ENCODE measurements at places on chromosomes 12 and 14.

DNA sequence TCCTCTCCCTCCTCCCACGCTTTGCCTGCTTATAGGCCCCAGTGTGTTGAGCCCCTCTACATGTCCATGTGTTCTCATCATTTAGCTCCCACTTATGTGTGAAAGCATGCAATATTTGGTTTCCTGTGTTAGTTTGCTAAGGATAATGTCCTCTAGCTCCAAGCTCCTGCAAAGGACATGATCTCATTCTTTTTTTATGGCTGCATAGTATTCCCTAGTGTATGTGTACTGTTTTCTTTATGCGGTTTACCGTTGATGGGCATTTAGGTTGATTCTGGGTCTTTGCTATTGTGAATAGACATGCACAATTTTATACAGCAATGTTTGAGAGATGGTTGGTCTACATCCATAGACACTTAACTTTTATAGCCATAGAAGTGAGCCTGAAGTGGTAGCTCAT is 5.1 kb downstream of the RESF1 start:
- no peak for DNase-seq

DNA sequence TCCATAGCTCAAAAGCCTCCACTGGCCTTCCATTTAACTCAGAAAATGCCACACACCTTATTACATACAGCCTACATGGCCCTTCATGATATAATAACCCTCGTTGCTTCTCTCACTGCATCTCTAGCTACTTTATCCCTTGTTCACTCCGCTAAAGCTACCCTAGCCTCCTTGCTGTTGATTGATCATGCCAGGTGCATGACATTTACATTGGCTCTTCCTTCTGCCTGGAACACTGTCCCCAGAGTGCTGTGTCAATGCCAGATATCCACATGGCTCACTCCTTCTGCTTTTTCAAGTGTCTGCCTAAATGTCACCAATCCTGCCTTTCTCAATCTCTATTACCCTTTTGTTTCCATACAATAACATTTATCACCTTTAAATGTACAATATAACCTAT is 58.3 kb downstream of the CAND1 start:
- DNase-seq, result no peak

GRCh38 chr12:75779891-75780496 is 251.6 kb downstream of the PHLDA1 start:
- DNase-seq, result no peak

DNA sequence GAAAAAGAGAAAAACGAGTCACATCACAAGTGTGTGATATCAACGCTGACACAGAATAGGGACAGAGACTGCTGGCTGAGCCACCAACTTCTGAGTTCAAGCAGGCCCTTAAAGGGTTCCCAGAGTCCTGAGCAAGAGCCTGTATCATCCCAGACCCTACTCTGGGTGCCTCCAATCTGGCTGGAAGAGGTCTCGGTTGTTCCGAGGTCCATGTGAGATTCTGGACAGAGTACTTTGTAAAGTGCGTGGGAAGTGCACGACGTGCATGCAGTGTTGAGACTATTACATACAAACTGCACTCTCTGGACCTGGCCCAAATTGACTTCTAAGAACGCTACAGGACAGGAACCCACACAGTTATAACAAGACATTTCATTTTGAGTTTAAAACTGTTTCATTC is 40.6 kb downstream of the MOK start:
- no peak for DNase-seq

DNA sequence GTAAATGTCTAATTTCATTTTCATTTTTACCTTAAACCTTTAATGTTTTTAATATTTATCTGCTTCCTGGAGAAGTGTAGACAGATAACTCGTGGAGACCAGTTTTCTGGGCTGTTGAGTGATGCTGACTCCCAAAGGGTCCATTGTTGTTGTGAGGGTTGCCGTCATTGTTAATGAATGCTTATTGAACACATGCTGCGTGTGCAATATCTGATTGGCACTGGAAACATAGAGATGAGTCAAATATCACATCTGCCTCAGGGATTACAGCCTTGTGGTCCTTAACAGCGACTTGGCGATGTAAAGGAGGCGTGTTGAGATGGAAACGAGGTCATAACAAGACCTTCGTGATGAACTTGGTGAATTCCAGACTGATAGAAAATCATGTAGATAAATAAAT is 85.9 kb downstream of the FBXW8 start:
- DNase-seq, result no peak

DNA sequence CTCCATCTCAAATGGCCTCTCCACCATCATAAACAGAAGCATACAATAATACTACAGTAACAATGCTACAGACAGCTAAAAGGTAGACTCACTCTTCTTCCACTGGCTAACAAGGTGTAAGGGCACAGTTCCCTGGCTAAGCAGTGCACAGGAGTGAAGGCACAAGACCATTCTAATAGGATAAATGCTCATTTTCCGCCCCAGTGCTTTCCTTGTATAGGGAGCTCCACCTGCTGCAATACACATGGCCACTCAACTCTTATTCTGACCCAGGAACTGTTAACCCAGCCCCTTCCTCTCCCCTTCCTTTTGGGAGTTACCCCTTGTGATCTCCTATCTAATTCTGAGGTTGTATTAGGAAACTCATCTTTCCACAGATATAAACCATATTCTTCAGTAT is 124.6 kb downstream of the KCNK10 start:
- no peak for DNase-seq

- no peak for DNase-seq
These were observed 186.7 kb downstream of the ZFP36L1 start for GRCh38 chr14:68606176-68606575.

DNA sequence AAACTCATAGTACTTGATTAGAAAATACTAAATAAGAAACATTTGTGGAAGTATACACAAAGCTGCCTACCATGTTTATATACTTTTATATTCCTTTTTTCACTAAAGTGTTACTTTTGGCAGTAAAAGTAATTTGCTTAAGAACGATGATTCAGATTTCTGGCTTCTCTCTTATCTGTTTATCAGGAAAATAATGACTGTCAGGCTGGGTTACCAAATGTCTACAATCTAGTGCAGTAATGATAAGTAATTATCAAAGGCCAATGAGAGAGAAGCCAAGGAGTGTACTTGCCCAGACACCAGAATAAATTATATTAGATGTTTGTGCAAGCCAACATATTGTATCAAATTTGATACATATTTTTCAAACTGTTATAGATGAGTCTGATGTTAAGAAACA is 113.4 kb downstream of the RALGAPA1 start:
- DNase-seq, result no peak

DNA sequence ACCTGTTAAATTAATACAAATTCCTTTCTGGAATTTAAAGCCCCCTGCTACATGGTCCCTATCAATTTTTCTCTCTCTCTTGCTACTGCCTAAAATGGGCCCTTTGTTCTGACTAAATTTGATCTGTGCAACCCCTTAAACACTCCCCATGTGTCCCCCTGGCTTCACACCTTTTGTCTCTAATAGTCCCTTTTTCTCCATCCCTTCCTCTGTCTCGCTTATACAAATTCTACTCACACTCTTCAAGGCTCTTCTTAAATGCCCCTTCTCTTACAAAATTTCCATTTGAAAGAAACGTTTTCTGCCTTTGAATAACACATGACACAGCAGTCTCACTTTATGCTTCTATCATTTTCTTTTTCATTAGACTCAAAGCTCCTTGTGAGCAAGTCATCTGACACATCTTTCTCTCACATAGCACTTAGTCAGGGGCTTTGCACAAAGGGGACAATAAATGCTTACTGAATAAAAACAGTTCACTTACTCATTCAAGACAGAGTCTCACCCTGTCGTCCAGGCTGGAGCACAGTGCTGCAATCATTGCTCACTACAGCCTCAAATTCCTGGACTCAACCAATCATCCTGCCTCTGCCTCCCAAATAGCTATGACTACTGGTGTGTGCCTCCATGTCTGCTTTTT is 41.5 kb upstream of the NR2C1 start:
- DNase-seq, result no peak

GRCh38 chr12:19121449-19122018 is 8.0 kb upstream of the PLEKHA5 start:
- DNase-seq, result no peak

DNA sequence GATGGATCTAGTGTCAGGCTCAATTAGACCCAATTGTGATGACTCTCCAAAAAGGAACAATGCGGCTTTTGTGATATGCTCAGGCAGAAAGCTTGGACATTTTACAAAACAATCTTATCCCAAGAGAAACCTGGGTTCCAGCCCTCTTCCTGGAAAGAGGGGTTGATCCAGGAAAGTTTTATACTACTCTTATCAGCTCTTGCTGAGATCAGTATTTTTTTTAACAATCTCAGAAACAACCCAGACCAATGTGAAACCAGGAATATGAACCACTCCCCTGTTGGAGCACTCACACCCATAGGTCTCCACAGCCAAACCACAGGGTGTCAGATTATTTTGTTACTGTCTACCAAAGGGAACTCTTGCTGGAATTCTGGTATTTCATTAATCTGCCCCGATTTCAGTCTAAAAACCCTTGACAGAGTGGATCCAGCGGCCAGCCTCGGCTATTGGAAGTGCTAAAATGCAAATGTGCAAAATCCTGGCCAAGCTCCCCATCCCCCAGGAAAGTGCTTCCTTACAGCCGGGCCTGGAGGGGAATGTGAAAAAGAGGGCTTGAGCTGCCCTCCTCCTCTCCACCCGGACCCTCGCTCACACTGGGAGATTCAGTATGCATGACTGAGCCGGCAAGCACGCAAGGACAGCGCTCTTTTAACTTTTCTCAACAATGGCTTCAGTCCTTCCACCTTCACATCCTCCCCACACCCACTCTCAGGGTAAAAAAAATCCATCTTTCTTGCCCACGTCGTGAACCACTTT is 4.0 kb downstream of the FBXL14 start:
- DNase-seq, result no peak

- DNase-seq, result no peak
These were observed 14.9 kb upstream of the TAC3 start for GRCh38 chr12:57031138-57031725.

- DNase-seq, result no peak
These were observed 8.1 kb downstream of the TMEM260 start for GRCh38 chr14:56587701-56588100.

- no peak for DNase-seq
These were observed 49.0 kb downstream of the IFT43 start for GRCh38 chr14:76034566-76034965.

GRCh38 chr12:131853832-131854797 is 25.9 kb downstream of the MMP17 start:
- no peak for DNase-seq

DNA sequence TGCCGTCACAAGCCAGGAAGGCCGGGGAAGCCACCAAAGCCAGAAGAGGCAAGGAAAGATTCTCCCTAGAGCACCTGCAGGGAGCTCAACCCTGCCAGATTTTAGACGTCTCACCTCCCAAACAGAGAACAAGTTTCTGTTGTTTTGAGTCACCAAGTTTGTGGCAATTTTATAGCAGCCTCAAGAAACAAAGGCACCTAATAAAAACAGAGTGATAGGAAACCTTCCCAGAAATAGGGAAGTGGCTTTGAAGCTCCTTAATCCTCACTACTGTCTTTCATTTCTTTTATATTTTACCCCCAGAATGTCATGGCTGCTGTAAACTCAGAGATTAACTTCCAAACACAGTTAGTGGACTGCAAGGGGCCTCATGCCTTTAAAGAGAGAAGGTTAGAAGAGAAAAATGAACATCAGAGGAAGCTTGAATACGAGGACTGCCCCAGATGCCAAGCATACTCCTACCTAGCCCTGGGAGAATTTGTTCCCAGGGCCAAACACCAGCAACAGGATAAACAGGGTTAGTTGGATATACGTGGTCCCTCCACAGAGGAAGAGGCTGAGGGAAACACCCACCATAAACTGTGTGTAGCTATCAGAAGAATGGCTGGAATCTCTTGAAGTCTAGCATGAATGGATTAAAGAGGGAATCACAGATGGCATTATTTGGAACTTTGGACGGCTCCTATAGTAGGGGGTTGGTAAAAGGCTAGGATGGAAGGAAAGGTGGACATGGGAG is 148.3 kb downstream of the KCNA5 start:
- DNase-seq, result no peak

- DNase-seq, result peak; percentile 74
These were observed 33.5 kb upstream of the NXPH4 start for GRCh38 chr12:57182918-57183575.

GRCh38 chr12:103273645-103274044 is 222.1 kb downstream of the C12orf42 start:
- DNase-seq, result no peak

DNA sequence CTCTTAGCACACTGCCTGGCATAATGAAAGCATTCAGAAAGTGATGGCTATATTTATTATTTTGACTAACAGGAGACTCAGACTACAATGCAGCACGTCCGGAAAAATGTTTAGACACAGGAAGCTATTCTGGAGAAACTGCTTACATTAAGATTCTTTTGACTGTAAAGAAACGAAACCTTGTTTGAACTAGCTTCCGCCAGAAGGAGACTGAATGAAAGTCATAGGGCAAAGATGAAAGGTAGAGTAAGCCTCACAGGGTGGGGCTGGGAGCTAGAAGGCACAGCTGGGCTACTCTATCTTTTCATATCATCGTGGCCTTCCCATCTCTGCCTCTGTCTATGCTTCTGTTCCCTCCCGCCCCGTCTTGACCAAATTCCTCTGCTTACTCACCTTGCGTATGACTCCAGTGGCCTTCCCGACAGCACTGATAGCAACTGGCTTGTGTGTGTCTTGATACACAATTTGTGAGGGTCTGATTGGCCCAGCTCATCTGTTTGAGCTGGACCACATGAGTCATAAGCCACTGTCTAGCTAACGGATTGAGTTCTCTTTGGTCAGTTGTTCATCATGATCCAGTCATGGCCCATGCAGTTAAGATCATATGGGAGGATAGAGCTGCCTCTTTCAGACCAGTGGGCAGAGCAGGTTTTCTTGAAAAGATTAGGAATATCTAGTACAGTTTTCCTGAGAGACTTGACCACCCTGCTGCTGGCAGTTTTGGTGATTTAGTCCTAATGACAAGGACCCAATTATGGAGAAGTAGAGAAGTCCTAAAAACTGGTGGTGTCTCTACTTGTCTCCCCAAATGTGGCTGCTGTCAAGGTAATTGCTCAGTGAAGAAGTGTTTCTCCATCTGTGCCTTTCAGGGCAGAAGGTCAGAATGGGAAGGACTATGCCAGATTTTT is 151.5 kb upstream of the SLC38A2 start:
- DNase-seq, result peak; percentile 38

GRCh38 chr12:106113446-106113823 is 25.3 kb downstream of the NUAK1 start:
- no peak for DNase-seq

DNA sequence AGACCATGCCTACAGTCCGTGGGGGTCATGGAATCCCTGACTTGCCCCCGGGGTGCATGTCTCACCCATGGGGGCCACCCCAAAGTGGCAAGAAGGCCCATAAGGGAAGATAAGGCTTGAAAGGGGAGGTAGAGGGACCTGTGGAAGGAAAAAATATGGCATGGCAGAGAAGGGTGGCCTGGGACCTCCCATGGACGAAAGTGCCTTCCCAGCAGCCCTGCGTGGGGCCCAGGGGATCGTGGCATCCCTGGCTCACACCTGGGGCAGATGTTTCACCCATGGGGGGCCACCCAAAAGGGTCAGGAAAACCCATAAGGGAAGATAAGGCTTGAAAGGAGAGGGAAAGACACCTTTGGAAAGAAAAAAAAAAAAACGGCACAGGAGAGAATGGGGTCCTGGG is 264.6 kb downstream of the ALG10 start:
- no peak for DNase-seq

GRCh38 chr14:100072783-100073346 is 7.6 kb downstream of the EVL start:
- no peak for DNase-seq
